Coronary artery (tissue), 2 donors: ENCODE measurements at places on chromosomes 5 and 9.

DNA sequence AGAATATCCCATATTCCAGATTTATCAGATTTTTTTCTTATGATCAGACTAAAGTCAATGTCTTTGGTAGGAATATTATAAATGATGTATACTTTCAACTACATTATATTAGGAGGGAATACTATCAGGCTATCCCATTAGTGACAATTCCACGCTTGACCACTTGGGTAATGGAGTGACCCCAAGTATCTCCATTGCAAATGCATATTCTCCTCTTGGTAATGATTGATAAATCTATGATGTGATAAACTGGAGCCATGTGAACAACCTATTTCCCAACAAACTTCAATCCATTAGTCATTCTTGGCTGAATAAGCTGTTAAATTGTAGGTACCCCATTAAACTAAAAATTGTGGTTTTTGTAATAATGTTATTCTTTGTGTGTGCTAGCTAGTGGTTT is 12.2 kb upstream of the MPDZ start:
- DNase-seq: no peak

DNA sequence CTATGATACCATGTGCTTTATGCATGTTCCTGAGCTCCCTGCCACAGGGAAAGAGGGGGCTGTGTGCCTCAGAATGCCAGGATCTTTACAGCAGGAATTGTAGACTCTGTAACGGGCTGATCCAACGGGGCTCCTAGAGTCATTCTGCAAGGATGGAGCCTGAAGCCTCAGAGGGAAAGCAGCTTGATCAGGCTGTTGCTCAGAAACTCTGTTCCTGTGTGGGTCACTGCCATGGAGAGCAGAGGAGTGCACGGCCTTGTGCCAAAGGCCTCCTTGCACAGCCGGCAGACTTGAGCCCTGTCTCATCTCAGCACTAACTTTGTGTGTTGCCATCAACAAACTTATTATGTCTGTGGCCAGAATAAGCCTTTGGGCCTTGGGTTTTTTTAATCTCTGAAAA is 51.8 kb downstream of the AMBP start:
- peak; percentile 49 for DNase-seq

DNA sequence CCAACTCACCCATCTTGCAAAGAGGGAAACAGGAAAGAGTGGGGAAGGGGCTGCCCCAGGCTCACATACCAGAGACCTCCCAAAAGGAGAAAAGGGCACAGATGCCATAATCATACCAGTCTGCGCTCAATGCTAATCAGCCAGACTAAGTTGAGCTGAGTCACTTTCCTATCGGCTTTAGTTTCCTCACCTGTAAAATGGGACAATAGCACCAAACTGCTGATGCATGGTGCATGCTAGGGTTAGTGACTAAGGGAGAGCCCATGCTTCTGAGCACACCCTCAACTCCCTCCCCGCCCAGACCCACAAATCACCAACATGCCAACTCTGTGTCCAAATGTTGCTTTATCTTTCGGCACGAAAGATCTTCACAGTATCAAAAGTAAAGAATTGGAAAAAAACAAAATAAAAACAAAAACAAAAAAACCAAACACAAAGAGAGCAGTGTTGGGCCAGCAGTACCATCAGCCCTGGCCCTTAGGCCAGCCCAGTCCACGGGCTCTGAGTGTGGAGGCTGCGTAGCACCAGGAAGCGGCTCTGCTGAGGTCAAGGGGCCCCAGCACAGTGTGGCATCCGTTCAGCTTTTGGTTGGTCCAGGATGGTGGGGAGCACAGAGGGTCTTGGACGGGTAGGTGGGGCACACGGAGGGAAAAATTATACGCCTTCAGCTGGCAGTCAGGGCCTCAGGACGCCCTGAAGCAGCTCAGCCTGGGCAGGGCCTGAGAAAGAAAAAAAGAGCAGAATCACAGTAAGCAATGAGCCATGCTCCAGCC is 2.9 kb upstream of the DDX41 start:
- no peak for DNase-seq

DNA sequence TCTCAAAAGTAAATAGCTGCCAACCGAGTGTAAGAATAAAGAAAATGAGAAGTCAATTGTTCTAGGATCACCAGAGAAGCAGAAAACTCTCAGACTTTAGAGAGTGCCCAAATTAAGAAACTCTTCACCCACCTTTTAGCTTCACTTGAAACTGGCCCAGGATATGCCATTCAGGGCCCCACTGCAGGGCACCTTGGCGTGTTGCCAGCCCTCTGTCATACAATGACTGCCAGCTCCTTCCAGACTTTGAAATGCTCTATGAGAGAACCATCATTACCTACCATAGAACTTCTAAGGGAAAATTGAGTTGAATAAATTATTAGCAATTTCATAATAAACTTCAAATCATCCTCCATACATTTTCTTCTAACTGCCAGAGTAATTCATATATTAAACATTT is 240.5 kb downstream of the CETN3 start:
- DNase-seq: no peak

- no peak for DNase-seq
Measured at GRCh38 chr9:129834489-129835127, 467 bp downstream of the C9orf78 start.

DNA sequence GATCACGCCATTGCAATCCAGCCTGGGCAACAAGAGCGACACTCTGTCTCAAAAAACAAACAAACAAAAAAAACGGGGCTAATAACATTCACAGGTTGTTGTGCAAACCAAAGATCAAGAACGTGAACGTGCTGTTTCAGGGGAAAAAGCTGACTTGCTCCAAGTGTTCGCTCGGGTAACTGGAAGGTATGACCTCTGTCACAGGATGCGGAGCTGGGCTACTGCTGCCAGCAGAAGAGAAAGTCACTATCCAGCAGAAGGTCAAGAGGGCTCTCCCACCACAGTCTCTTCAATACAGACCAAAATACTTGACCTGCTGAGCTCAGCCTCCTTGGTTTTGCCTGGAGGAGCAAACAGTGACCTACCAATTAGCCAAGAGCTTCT is 59.7 kb downstream of the ABCA1 start:
- no peak for DNase-seq

DNA sequence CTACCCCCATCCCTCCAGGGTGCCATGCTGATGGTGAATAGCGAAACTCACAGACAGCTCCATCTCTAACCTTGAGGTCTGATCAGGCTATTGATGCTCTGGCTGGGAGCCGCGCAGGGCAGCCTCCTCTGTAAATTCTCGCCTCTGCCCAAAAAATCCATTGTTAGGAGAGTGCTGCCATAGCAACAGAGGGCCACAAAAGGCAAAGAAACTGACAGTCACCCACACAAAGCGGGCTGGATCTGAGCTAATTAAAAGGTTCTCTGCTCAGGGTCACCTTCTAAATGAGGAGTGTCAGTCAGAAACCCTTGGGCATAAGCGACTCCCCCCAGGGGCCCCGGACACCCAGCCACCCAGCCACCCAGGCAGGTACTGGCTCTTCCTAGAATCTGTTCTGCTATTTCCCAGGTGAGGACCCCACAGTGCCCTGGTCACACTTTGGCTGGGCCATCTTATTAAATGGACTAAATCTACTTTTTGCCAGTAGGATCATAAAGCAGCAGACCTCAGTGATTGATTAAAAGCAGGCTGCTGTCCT is 126.7 kb downstream of the MED10 start:
- no peak for DNase-seq

GRCh38 chr5:179115845-179116524 is 55.8 kb downstream of the ZNF354C start:
- peak; percentile 49 for DNase-seq

DNA sequence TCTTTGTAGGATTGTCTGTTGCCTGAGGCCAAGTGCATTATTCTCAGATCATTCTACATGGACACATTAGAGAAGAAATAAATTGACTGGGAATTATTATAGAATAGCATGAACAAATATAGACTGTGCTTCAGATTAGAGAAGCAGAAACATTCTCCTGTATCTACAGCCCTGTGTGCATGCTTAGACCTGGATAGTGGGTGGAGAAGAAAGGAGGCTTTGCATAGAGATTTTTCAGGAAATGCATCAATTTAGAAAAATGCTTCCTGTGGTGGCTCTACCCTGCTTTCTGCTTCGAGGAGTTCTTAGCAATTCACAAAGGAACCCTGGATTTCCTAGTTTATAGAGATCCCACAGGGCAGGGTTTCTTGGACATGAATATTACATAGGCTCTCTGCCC is 66.7 kb downstream of the IRX1 start:
- no peak for DNase-seq

- no peak for DNase-seq
Measured at GRCh38 chr5:11324521-11325289, 563.7 kb upstream of the DAP start.

DNA sequence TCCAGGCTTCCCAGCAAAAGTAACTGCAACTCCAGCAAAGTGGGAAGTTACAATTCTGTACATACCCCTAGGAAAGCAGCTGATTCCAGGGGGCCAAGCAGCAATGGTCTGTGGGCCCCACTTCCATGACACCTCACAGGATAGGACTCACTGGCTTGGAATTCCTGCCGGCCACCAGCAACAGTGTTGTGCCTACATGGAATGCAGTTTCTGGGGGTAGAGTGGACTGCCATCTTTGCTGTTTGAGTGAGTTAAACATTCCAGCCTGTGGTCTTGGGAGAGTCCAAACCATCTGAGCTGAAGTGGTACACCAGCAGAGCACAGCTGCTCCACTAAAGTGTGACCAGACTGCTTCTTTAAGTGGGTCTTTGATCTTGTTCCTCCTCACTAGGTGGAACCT is 13.4 kb upstream of the FBN2 start:
- DNase-seq: no peak

GRCh38 chr5:55911784-55912653 is 60.9 kb downstream of the IL31RA start:
- no peak for DNase-seq

GRCh38 chr5:127697894-127698600 is 5.1 kb upstream of the CCDC192 start:
- no peak for DNase-seq

- no peak for DNase-seq
Measured at GRCh38 chr5:94191604-94192003, 426.8 kb downstream of the KIAA0825 start.

GRCh38 chr5:74643111-74643562 is 2.6 kb upstream of the ENC1 start:
- DNase-seq: no peak

- DNase-seq: no peak
Measured at GRCh38 chr9:92607088-92607487, 62.8 kb downstream of the IPPK start.

- no peak for DNase-seq
Measured at GRCh38 chr5:61919920-61920319, 386.1 kb upstream of the KIF2A start.

DNA sequence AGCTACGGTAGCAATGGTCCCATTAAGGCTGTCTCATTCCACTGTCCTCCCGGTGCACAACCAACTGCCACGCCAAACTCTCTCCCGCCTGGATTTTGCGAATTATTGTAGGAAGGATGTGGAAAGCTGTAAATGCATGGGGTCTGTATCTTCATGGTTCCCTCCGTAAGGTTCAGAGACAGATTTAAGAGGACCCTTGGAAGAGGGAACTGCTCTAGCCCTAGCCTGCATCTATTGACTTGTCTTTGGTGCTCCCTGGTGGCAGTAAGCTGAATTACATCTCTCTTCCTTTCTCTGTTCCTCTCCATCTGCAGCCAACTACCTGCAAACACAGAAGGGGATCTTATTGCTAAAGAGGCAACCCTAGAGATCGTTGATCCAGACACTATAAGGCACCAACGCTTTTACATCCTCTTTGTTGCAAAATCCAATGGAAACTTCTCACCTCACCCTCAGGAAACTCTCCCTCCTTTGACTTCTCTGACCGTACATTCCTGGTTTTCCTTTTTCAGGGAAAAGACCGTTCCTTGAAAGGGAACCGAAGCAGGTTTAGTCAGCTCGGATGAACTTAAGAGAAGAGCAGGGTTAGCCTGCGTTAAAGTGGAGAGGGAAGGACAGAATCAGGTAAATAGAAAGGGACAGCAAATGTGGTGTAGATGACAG is 11.9 kb downstream of the CAPSL start:
- DNase-seq: no peak

GRCh38 chr9:127912882-127913281 is 4.0 kb downstream of the ST6GALNAC4 start:
- DNase-seq: no peak

DNA sequence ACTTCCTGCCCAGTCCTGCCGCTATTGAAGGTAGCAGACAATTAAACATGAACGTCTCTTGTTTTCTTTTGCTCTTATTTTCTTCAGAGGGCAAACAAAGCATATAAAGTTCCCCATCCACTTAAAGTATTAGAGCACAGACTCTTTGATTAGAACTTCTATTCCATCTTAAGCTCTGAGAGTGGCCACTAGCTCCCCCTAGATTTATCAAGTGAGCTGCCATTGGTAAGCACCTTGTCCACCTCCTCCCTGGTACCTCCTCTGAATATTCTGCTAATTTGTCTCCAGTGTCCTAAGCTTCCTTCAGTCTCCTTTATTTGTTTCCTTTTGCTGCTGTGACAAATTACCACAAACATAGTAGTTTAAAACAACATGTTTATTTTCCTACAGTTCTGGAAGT is 264.3 kb upstream of the KCNN2 start:
- no peak for DNase-seq

DNA sequence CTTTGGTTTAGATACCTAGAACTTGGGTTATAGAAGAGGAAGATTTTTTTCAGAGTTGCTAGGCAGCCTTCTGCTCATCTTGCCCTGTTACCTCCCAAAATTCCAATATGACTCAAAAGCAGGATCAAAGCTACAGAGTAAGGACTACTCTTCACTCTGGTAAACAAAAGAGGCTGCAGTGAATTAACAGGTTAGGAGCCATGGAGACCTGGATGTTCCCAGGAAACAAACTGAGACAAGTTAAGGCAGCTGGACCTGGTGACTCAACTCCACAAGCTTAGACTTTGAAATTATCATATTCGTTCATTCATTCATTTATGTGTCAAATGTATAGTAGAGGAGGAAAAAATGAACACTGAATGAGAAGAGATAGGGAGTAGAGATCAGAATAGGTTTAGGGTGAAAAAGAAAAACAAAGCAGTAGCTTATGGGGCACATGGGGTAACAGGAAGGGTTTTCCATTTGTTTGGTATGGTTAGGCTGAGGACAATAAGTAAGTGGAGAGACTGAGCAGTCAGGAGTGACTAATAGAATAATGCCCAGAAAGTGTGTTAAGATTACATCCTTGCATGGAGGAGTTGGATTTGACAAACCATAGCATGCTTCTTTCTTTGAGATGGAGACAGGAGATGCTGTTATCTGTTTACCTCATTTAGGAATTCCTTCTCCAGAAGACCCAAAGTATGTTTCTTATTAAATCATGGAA is 464.0 kb upstream of the ZNF608 start:
- no peak for DNase-seq

- no peak for DNase-seq
Measured at GRCh38 chr9:13556656-13557055, 277.2 kb upstream of the MPDZ start.
